ENCODE measurements at places on chromosomes 1 and 21. TPM values are rescaled to one million over a fixed set of nuclear protein-coding genes. Genes with fewer than 3 reads are reported as not detected.

Gene YIPF1
- 12.5 TPM for total RNA-seq

DNA sequence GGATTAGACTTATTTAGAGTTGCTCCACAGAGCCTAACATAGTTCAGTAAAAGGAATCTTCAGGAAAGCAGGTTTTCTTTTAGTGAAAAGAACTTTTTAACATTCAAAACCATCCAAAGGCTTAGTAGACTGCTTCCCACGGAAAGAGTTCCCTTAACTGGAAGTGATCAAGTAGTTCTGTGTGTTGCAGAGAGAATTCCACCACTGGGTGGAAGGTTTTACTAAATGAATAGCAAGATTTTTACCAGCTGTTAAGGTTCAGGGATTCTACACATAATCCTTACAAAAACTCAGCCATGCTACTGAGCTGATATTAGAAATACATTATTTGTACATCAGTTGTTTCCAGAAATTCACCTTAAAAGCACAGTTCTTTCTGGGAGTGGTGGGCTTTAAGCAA is 119.7 kb downstream of the GDAP2 start:
- DNase-seq, result no peak

- no peak for DNase-seq
Measured at GRCh38 chr1:6691507-6691906, 10.1 kb downstream of the DNAJC11 start.

Gene ZNF678
- 1.4 TPM for total RNA-seq

DNA sequence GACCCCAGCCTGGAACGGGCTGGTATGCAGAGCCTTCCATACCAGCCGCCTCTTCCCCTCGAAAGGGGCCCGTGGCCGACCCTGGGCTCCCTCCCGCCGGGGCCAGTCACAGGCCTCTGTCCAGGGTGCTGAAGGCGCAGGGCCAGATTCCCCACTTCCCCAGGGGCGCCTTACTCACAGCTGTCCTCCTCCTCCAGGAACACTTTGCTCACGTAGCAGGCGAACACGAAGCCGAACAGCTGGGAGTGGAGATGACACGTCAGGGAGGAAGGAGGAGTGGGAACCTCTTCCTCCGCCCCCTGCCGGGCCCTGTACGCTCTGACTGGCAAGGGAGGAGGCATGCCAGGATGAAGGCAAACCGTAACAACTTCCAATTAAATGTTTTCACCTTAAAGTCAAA is 57.3 kb downstream of the NKAIN1 start:
- DNase-seq, result peak; percentile 84

DNA sequence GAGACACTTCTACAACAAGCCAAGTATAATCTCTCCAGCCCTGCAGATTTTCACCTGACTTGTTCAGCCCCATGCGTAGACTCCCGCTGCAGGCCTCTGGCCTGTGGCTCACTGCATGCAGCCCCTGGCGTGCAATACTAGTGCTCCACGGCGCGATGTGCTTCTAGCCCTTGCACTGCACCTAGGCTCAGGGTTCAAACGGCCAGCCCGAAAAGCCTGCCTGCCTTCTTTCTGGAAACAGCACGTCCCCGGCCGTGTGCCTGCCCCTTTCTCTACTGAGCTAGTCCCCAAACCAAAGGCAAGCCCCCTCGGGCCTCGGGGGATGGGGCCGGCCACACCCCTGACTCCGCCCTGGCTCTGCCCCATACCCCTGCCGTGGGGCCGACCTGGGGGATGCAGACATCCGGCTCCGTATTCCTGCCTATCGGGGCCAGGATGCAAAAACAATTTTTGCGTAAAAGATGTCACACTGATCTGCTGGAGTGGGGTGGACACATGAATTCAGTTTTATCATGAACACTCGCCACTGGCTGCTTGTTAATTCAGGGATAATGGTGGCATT is 26.3 kb upstream of the TRAPPC10 start:
- no peak for DNase-seq

DNA sequence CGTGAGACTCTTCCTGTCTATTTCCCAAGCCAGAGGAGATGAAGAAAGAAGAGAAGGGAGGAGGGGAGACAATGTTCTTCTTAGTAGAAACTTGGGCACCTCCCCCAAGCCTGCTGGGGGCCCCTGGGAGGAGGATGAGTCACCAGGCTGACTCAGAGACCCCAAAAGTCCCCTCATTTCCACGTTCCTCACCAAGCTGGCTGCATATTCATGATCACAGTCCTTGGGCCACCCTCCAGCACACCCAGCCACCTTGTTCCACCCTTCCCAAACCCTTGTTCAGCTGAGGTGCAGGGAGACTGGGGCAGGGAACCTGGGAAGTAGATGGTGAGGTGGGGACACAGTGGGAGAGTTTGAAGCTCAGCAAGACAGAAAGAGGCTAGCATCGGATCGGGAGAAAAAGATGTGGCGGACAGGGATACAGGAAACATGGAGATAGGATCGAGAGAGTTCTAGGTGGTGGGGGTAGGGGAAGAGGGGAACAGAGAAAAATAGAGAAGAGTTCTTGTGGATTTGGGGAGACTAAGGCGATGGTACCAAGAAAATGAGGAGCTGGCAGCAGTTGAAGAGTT is 712 bp downstream of the RAB13 start:
- peak; percentile 49 for DNase-seq

DNA sequence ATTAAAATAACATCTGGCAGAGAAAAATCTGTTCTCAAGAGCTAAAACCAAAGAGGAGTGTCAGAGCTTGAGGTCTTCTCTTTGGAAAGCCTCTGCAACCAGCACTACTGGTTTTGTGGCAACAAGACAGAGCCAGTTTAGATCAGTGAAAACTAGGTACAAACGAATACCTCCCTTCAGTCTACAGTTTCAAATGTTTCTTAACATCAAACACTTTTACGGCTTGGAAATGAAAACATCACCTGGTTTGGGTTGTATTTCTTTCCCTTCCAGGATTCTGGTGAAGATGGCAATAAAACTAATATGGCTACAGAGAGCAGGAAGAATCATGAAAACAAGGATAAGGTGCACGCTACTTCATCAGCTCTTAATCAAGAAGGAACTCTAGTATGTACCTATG is 339.4 kb upstream of the ESRRG start:
- no peak for DNase-seq

- no peak for DNase-seq
Measured at GRCh38 chr1:113147073-113147625, 74.2 kb downstream of the LRIG2 start.

Gene SIKE1
- 29.3 TPM for total RNA-seq

- DNase-seq, result no peak
Measured at GRCh38 chr1:101158424-101158823, 78.4 kb upstream of the S1PR1 start.
